Dorsolateral prefrontal cortex (tissue), 122 donors: ENCODE measurements at places on chromosomes 6 and 20.
A peak's percentile ranks its signal among the peaks of the same experiment; 100 is the strongest.

DNA sequence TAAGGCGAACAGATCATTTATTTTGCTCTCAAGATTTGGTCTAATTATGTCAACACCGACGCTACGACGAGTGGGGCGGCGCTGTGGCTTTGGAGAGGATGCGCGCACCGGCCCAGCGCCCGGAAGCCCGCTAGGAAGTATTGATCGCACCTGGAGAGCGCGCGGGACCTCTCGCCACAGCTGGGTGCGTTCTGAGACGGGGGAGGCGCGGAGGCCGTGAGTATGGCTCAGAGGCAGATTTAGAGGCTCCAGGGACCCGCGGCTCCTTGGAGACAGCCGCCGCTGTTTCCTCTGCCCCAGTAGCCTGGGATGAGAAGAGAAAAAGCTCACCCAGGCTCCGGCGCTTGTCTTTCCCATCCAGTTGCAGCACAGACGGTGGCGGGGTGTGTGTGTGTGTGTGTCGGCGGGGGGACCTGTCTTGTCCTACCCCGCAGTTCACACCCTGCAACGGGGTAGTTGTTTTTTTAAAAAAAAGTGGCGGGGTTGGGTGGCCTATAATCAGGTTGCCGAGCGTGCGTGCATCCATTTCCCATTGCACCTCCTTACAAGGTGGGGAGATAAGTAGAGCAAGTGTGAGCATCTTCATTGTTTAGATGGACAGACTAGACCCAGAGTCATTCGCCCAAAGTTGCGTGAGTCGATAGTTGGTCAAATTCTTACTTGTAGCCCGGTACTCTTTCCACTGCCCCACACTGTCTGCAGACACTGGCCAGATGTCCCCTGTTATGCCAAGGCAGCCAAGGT lies 11.2 kb downstream of the TFAP2D start:
- no peak for DNase-seq

GRCh38 chr6:99434702-99435530 lies 9.8 kb upstream of the PNISR start:
- no peak for DNase-seq

- no peak for DNase-seq
Measured at GRCh38 chr6:16522937-16523336, 238.3 kb downstream of the ATXN1 start.

DNA sequence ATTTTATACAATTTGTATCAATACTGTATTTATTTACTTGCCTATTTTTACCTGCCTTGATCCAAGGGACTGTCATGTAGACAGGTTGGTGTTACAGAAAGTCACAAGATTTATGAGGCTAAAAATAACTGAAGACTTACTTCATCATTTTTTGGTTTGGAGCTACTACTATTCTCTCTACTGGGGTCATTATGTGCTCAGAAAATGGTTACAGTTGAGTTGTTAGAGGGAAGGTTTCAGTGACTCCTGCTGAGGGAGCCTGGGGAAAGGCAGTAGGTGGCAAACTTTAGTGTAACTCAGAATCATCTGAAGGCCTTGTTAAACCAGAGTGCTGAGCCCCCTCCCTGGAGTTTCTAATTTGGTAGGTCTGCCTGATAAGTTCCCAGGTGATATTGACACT lies 118.8 kb downstream of the TINAG start:
- DNase-seq = no peak

DNA sequence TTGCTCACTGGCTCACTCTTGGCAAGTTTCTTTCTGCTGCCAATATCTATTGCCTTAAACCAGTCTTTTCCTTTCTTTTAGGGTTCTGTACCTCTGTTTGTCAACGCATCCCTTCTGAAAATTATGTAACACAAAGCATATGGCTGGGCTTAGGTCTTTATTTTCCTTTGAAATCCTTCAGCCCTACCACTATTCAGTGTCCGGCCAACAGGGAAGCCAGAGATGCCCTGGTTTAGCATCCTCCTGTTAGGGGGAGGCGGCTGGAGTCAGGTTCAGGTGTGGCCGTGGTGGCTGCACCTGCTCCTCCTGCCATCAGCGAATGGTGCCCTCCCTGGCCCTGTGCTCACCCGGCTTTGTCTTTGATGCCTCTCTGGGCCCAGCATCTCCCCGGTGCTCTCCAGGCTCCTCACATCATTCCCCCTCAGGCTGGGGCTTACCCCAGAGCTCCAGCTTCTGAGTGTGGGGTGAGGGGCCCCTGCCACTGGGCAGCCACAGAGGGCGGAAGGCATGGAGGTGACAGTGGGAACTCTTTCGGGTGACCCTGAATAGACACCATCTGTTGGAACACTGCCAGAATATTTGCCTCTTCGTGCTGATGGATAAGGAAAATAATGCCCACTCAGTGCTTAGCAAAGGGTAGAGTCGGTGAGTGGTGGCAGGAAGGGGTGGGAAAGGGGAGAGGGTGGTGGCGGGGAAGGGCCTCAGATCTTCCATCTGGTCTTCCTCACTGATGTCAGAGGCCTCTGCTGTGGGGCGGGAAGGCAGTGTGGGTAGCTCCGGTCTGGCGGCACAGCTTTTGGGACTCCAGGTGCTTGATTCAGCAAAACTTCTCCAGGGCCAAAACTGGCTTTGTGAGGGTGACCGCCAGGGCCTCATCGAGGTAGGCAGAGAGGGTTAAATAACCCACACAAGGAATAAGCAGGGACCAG lies 97.2 kb downstream of the DACT2 start:
- DNase-seq = no peak

DNA sequence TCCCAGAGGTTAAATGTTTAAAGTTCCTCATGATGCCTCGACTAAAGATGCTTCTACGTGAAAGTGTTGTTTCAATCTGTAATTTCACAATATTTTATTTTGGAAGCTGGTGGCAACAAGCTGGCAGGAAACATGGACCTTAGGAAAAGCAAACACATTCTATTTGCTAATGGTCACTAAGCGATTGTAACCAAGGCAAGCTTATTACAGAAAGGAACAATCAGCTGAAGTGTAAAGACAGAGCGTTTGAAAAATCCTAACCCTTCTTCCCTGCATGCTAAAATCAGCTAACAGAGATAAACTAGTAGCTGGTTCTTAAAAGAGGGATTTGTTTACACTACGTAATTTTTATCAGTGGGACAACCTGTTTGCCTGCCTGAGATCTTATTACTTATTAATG lies 50.0 kb downstream of the IL20RA start:
- no peak for DNase-seq

- DNase-seq = no peak
Measured at GRCh38 chr6:36131511-36132245, 1.4 kb downstream of the MAPK13 start.

GRCh38 chr6:1477432-1478090 lies 88.2 kb downstream of the FOXF2 start:
- no peak for DNase-seq

DNA sequence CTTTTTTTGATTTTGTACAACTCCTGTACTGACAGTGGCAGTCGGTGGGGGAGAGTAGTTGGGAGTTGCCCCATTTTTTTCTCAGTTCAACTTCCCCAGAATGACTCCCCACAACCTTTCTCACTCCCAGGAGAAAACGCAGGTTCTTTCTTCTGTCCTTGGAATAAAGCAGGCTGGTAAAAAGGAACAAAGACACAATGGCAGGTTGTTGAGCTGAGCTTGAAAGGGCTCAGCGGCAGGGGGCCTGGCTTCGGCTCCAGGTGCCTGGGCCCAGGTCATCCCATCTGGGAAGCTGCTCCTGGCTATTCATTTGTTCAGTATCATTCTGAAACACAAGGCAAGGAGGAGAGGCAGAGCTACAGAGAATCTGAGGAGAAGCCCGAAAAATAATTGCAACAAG lies 46.2 kb downstream of the PROKR2 start:
- no peak for DNase-seq

GRCh38 chr6:11232770-11233626 lies 530 bp upstream of the NEDD9 start:
- DNase-seq = no peak

DNA sequence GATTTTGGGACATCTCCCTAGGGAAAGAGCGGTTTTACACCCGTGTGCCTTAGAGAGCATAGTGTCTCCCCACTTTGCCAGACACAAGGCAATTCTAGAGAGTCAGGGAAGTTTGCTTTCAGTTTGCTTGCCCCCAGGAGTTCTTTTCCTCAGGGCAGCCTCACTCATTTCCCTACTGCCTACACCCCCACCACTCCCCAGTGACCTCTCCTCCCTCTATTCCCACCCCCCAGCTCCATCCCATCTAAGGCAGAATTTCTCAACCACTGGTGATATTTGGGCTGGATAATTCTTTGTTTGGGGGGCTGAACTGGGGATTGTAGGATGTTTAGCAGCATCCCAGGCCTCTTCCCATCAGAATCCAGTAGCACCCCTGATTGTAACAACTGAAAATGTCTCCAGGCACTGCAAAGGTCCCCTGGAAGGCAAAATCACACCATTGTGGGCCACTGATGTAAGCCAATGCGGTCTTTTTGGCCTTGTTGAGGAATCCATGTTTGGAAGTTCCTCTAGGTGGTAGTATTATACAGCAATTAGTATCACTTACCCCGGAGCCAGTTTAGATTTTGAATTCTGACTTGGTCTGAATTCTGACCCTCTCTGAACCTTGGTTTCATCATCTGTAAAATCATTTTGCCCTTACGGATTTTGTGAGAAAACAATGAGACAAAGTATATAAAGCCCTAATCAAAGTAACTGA lies 1.3 kb downstream of the EPPIN start:
- DNase-seq = no peak

- no peak for DNase-seq
Measured at GRCh38 chr20:63220696-63221399, 4.9 kb upstream of the YTHDF1 start.

GRCh38 chr6:145819994-145820393 lies 5.4 kb upstream of the FBXO30 start:
- DNase-seq = no peak

- no peak for DNase-seq
Measured at GRCh38 chr20:58140787-58141425, 87.5 kb downstream of the ANKRD60 start.

DNA sequence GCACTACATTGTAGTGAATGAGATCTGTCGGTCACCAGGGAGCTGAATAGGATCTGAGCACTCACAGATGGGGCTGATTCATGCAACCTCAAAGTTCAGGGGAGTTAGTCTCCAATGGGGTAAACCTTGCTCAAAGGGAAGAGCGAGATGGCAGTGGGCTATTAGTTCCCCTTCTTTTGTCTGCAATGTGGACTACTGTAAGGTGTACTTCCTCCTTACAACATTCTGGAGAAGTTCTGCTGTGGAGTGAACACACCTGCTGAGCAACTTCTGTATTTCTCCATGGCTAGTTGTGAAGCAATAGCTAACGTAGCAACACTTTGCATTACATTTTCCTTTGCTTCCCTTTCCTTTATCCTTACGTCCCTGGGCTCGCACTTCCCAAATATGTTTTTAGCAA lies 134.3 kb upstream of the B3GAT2 start:
- DNase-seq = no peak

- no peak for DNase-seq
Measured at GRCh38 chr6:41759106-41759904, 12.1 kb upstream of the PGC start.

- DNase-seq = no peak
Measured at GRCh38 chr20:21435576-21435975, 38.2 kb upstream of the NKX2-4 start.

DNA sequence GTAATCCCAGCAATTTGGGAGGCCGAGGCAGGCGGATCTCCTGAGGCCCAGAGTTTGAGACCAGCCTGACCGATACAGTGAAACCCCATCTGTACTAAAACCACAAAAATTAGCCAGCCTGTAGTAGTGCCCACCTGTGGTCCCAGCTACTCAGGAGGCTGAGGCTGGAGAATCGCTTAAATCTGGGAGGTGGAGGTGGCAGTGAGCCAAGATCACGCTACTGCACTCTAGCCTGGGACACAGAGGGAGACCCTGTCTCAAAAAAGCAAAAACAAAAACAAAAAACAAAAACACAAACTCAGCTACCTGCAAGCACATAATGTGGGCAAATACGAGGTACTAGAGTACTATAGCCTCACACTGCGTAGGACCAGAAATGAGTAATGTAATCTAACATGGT lies 3.7 kb upstream of the SPATA2 start:
- DNase-seq = peak; percentile 23

DNA sequence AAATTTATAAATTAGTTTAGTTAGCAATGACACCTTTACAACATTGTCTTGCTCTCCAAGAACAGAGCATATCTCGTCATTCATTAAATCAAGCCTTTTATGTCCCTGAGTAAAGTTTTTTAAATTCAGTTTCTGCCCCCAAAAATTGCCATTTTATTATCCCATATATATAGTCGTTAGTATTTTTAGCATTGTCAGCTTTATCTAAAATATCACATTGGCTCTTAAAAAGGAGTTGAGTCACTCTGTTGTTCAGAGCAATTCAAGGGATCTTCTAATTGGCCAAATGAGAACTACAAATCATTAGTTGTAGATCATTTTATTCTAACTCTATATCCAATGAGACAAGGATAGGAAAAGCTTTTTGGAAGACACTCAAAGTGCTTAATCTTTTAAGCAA lies 127.1 kb downstream of the COL9A1 start:
- no peak for DNase-seq

- DNase-seq = no peak
Measured at GRCh38 chr6:13175759-13176158, 152.6 kb downstream of the TBC1D7 start.

- no peak for DNase-seq
Measured at GRCh38 chr6:16730738-16731477, 30.4 kb downstream of the ATXN1 start.

GRCh38 chr6:158977382-158977781 lies 22.6 kb downstream of the RSPH3 start:
- DNase-seq = no peak

DNA sequence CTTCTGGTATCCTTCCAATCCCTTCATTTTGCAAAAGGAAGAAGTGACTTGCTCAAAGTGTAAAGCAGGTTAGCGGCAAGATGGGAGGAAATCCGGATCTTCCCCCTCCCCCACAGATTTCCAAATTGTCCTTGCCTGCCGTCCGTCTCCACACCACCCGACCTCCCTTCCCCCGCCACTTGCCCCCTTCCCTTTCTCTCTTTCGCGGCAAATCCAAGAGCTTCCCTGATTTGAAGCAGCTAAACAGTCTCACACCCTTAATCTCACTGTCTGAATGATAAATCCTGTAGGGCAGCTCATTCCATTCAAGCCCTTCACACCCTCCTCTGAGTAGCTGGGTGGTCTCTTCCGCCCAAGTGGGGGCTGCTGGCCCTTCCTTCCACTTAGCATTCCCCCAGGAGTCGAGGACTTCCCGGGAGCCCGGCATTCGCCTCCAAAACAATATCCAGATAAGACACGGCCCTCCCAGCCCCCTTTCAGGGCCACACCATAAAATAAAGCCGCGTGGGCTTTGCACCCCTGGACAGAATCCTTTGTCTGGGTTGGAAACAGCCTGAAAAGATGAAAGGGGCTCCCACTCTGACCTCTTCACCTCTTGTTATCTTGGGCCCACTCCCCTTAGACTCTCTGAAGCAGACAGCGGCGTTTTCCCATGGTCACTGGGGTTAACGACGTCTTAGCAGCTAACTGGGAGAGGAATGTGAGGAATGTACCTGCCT lies 44.0 kb upstream of the PIM1 start:
- no peak for DNase-seq

- DNase-seq = no peak
Measured at GRCh38 chr6:11275598-11275997, 43.1 kb upstream of the NEDD9 start.

GRCh38 chr6:40755749-40756452 lies 168.7 kb upstream of the LRFN2 start:
- DNase-seq = no peak

GRCh38 chr6:157244175-157244574 lies 79.1 kb downstream of the TMEM242 start:
- DNase-seq = no peak
